Brain (organoid and tissue), 16 donors: ENCODE measurements at places on chromosomes 2 and 18.

- no peak for DNase-seq
These were observed 5.2 kb upstream of the ARID5A start for GRCh38 chr2:96531366-96531765.

DNA sequence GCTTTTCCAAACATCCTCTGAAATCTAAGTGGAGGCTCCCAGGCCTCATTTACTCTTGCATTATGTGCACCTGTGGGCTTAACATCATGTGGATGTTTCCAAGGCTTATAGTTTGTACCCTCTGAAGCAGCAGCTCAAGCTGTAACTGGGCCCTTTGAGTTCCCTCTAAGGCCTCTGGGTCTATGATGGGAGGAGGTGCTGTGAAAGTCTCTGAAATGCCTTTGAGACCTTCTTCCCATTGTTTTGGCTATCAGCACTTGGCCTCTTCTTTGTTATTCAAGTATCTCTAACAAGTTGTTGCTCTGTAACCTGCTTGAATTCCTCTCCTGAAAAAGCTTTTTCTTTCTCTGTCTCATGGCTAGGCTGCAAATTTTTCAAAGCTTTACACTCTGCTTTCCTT lies 58.1 kb upstream of the MYT1L start:
- DNase-seq, result no peak

- peak; percentile 26 for DNase-seq
These were observed 138.6 kb upstream of the SCN7A start for GRCh38 chr2:166632616-166633015.

GRCh38 chr2:25561136-25561850 lies 112.1 kb downstream of the DTNB start:
- DNase-seq, result no peak

DNA sequence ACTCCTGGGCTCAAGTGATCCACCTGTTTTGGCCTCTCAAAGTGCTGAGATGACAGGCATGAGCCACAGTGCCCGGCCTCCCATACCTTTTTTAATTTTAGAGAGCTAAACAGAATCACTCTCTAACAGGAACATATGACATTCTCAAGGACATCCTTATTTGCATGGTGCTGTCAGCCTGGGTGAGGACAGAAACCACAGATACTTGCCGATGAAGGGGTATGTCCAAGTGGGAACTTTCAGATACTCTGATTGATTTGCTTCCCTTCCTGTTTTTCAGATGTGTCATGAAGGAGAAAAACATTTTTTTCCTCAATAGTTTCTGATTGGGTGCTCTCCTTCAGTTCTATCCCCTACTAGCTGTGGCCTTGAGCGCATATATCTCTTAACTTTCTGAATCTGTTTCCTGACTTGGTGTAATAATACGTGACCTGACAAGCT lies 49.6 kb downstream of the MYO3B start:
- DNase-seq, result no peak

DNA sequence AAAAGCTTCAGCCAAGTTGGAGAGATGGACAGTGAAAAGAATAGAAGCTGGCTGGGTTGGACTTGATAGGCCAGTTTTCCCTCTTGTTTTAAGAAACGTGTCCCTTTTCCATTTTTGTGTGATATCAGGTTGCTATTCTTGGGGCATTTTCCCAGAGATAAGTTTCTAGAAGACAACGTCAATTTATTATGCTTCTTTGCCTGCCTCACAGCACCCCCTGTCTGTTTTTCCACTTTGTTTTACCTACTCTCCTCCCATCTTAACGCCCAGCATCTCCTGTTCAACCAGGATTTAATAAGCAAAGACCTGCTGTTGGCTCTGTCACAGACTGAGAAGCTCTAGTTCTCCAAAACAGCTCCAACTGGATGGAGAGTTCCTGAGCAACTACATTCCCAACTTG lies 317.8 kb upstream of the ZNF521 start:
- DNase-seq, result no peak

- DNase-seq, result no peak
These were observed 18.7 kb upstream of the TFCP2L1 start for GRCh38 chr2:121303531-121304263.

GRCh38 chr2:128958241-128958640 lies 639.6 kb upstream of the HS6ST1 start:
- DNase-seq, result no peak

GRCh38 chr2:229407170-229407569 lies 136.1 kb upstream of the PID1 start:
- DNase-seq, result no peak

GRCh38 chr2:69643602-69644505 lies at the start of gene AAK1:
Gene AAK1 (minus strand): TSS chr2:69643739. CDS start chr2:69643040, 699 bp downstream.
- peak; percentile 92 for DNase-seq

- no peak for DNase-seq
These were observed 187.2 kb downstream of the LRRTM1 start for GRCh38 chr2:80117401-80117800.

DNA sequence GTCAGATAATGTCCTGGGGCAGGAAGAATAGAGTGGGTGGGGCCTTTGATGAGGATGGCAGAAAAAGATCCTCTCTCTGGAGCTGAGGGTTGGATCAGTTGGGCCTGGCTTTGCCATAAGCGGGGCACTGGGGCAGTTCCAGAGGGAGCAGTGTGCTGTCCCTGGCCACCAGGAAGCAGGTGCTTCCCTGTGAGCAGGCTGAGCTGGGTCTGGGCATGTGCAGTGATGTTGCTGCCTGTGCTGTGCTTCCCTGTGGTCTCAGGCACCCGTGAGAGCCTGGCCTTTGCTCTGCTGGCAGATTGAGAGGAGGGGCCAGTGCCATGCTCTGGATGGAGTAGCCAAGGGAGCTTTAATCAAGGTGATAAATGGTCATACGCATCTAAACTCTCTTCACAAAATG lies 14.6 kb upstream of the NPPC start:
- DNase-seq, result no peak

GRCh38 chr2:165959371-165959770 lies 5.8 kb upstream of the TTC21B start:
- no peak for DNase-seq

- DNase-seq, result no peak
These were observed 187.1 kb upstream of the PIK3C3 start for GRCh38 chr18:41767960-41768359.

DNA sequence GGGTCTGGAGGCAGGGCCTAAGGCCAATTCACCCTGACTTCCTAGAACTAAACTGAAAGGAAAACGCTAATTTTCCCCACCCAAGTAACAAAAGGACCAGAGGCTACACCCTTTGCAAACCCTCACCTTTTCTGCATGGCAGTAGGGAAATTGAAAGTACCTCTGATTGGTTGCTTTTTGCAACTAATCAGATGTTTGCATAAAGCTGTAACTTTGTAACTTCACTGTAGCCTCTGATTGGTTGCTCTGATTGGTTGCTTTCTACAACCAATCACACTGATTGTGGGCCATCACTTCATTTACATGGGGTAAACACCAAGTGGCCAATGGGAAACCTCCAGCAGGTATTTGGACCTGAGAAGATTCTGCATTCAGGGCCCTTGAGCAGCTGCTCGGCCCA lies 20.8 kb downstream of the EIPR1 start:
- no peak for DNase-seq

GRCh38 chr2:26203906-26204305 lies 31.0 kb downstream of the GAREM2 start:
- DNase-seq, result no peak

DNA sequence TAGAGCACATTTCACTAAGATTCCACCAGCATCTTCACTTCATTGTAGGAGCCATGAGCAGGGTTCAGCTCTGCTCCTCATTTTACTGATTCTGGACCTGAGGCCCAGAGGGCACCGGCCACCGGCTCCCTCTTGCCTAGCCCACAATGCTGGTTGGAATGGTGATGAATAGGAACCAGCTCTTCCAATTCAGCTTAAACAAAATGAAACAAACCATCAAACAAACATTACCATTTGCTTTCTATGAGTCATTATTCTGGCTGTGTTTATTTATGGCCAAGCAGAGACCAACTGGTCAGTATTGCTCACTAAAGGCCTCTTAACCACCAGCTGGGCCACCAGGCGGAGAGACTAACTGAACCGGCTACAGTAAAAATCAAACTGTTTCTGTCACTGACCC lies 176.7 kb downstream of the MTX2 start:
- DNase-seq, result no peak

GRCh38 chr2:200814917-200815316 lies 3.2 kb downstream of the BZW1 start:
- no peak for DNase-seq

GRCh38 chr2:12120281-12121150 lies 374.1 kb downstream of the LPIN1 start:
- DNase-seq, result no peak

DNA sequence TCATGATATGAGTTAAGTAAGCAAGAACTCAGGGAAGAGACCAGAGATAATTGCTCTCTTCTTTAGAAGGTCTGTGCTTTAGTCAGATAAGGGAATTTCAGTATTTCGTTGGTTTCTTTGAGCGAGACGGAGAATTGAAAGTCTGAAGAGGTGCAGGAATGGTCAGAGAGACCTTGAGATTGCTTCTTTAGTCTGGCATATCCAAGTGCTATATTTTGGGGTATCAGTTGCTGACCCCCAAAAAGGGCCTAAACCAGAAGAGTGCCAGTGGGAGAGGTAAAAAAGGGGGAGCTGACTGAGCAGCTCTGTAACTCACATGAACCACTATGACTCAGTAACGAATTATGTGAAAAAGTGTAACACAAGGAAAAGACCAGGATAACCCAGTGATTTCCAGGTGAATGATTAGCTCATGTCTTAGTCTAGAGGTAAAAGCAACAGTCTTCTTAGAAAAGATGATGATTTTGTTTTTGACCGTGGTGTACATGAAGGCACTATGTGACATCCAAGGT lies 932.9 kb downstream of the TDRD15 start:
- no peak for DNase-seq

- peak; percentile 25 for DNase-seq
These were observed 1.5 kb downstream of the EFR3B start for GRCh38 chr2:25043241-25043867.

GRCh38 chr2:196590286-196590685 lies 49.2 kb upstream of the CCDC150 start:
- DNase-seq, result peak; percentile 44

GRCh38 chr2:220682616-220683015 lies 889.5 kb downstream of the EPHA4 start:
- DNase-seq, result no peak

- DNase-seq, result peak; percentile 55
These were observed 384.8 kb downstream of the GALR1 start for GRCh38 chr18:77634494-77634893.

DNA sequence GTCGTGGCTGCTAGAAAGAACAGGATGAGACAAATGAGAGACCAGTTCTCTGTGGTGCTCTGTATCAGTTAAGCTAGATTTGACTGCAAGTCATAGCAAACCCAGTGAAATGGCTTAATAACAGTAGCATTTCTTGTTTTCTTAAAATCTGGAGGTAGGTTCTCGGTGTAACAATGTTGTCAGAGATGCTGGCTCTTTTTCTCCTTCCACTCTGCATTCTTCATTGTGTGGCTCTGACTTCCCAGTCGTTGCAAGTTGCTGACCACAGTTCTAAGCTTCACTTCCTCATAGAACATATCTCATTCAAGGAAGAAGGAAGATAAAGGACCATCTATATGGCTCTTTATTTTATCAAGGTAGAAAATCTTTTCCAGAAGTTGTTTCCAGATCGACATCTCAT lies 7.9 kb upstream of the CKAP2L start:
- DNase-seq, result no peak

DNA sequence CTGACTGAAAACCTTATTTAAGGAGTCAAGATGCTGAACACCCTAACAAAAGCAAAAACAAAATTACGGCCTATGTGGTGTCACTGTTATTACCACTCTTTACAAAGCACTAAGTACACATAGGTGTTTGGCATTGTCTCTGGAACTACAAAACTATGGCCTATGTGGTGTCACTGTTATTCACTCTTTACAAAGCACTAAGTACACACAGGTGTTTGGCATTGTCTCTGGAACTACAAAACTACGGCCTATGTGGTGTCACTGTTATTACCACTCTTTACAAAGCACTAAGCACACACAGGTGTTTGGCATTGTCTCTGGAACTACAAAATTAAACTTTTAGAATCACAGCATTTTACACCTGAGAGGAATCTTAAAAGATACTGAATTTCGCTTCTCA lies 47.4 kb downstream of the SLC35F5 start:
- no peak for DNase-seq

DNA sequence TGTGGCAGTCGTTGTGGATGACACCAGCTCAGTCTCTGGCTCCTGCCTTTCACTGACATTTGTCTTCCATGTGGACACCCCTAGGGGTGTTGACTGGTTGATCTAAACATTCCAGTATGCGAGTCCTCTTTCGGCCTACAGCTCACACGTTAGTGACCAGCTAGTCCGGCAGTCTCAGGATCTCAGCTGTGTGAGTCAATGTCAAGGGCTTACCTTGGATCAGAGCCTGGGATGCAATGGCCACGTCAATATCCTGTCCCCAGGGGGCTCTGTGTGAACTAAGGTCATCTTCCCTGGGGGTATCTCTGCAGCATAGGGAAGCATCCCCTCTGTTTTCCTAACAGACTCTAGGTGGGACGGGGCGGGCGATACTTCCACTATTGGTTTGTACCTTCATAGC lies 35.1 kb upstream of the YWHAQ start:
- no peak for DNase-seq

DNA sequence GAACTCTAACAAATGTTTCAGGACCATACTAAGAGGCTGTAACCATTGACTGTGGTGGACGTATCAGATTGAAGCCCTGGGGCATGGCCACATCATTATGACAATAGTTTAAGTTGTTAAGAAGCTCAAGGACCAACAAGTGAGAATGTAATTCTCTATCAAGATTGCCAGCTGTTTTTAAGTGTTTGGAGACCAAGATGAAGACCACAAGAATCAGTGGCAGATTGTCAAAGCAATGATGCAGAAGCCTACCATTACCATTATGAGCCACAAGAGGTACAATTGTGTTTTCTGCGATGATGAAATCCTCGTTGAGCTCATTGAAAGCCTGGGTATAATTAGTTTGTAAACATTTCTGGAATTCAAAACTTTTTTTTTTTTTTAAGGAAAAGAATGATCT lies 261.1 kb upstream of the ZEB2 start:
- DNase-seq, result no peak
